Right ventricle myocardium inferior (tissue), 1 donor: ENCODE measurements at places on chromosomes 2 and 18.

- DNase-seq = no peak
Measured at GRCh38 chr2:30939364-30939763, 132.1 kb upstream of the CAPN13 start.

DNA sequence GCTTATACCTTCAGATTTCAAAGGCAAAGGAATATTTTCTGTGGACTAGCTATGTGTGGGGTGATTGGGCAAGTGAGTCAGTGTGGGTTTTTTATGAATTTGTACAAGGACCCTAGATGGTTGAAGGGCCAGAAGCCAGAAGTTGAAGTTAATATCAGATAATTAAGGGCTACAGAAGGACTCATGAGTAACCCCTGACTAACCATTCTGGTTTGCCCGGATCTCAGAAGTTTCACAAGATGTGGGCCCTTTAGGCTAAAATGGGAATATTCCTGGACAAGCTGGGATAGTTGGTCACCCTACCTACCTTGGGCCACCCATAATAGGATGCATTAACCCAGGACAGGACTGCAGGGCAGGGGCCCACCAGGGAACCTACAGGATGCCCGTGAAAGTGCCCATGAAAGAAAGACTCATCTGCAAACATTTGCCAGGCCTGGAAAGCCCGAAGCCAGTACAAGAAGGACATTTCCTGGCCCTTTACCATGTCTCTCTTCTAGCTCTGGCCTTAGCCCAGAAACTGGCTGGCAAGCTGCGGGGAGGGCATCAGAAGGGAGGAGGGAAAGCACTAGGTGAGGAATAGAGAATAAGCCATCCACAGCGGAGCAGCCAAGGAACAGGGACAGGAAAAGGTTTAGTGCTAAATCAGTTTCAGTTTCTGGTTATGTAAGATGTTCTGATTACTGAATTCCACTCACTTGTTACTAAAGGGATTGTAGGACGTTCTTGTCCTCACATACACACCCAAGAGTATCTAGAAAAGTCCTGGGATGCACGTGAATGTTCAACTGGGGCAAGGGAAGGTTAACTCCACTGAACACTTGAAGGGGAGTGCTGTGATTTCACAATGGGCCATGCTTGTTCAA, 33.6 kb downstream of the GCG start:
- no peak for DNase-seq

GRCh38 chr18:22284581-22285360, 115.4 kb downstream of the GATA6 start:
- DNase-seq = no peak

GRCh38 chr18:73355121-73355520, 487.3 kb upstream of the NETO1 start:
- no peak for DNase-seq

DNA sequence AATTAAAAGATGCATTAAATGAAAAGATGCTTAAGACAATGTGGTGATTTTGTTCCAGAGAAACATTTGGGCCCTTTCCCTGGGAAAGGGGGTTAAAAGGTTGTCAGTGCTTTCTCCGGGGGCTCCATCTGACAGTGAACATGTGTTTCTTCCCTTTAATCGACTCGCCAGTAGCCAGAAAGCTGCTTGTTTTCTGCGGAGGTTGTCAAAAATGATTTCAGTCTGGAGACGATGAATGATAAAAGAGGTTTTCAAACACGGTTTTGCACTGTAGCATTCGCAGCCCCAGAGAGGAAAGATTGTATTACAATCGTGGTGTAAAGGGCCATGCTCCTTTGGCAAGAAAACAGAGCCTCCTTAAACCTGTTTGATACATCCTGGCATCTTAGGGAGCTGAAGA, 111.5 kb upstream of the MEIS1 start:
- no peak for DNase-seq

DNA sequence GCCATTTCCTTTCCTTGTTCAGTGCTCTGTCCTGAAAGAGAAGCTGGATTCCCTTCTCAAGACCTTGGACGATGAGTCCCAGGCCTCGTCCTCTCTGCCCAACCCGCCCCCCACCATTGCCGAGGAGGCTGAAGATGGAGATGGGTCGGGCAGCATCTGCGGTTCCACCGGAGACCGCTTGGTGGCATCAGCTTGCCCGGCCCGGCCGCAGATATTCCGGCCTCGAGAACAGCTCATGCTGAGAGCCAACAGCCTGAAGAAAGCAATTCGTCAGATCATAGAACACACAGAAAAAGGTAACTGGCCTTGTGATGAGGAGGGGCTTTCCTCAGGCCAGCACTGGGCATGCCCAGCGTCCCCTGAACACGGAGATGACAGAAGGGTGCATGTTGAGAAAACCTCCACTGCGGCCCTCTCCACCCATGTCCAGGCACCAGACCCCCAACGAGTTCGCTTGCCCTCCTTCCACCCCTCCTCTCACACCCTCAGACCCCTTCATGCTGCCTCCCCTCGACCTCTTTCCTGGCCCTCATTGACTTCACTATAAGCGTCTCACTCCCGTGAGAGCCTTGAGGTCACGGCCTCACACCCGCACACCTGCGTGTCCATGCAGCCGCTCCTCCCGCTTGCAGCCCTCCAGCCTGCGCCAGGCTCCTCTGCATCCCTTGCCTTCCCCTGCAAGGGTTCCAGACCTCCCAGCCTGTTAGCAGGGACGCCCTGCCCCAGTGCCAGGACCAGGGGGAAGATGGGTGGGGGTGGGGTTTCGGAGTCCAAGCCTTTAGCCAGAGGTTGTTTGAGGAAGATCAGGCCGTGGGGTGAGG, 95.0 kb downstream of the DGKD start:
- no peak for DNase-seq

GRCh38 chr18:75358928-75359327, 68.6 kb downstream of the SMIM21 start:
- DNase-seq = no peak

DNA sequence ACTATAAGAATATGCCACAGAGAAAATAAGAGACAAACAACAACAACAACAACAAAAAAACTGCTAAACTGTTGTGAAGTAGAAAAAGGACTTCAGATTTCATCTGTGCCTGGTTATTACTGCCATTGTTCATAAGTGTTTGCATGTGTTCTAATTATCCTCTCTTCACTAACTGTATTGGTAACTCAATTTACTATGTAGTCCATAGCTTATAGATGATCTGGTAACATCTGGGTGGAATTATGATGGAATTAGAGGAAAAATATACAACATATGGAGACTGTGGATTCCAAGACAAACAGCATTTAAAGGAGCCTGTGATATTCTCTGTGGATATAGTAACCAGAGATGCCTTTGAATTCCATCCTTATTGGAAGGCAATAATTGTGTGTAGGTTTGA, 1891.5 kb upstream of the PIK3C3 start:
- DNase-seq = no peak
